ENCODE measurements at places on chromosomes 11 and 22.
A peak's percentile ranks its signal among the peaks of the same experiment; 100 is the strongest.

- peak; percentile 44 for DNase-seq
These were observed 35.4 kb upstream of the FLI1 start for GRCh38 chr11:128658502-128658901.

- DNase-seq: no peak
These were observed 445.6 kb downstream of the TBC1D22A start for GRCh38 chr22:47207846-47208554.

GRCh38 chr11:111097191-111097590, 148.3 kb upstream of the POU2AF2 start:
- peak; percentile 39 for DNase-seq

DNA sequence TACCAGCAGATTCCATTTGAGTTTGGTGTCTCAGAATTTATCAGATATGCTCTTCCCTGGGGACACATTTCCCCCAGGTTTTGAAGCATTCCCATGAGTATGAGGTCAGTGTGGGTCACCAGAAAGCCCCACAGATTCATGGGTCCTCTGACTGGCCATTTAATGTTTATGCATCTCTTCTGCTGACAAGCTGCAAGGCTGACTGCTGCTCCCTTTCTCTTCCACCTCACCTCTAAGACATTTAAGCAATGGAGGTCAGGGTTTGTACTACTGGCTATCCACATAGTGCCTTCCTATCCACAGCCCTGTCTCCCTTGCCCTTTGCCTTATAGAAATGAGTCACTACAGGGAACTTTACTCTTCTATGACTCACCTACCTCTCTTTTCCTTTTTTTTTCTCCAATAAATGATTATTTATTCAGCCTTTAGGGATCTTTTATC, 106.0 kb upstream of the TIMP3 start:
- DNase-seq: no peak

- no peak for DNase-seq
These were observed 144.0 kb downstream of the SPON1 start for GRCh38 chr11:14106303-14107049.

DNA sequence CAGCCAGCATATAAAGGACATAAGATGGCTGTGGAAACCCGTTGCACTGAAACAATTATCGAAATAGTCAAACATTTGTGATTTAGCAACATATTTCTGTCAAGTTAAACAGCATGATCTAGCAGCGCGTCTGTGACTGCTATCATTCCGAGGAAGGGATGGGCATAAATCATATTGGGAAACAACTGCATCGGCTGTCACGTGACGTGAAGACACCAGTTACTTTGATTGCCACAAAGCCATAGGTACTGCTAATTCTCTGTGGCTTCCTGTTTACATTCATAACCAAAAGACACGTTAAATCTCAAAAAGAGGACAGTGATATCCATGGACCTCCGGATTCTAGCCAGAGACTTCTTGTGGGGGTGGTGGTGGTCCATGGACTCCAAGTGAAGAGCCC, 87.8 kb downstream of the CACNA1I start:
- DNase-seq: peak; percentile 61

DNA sequence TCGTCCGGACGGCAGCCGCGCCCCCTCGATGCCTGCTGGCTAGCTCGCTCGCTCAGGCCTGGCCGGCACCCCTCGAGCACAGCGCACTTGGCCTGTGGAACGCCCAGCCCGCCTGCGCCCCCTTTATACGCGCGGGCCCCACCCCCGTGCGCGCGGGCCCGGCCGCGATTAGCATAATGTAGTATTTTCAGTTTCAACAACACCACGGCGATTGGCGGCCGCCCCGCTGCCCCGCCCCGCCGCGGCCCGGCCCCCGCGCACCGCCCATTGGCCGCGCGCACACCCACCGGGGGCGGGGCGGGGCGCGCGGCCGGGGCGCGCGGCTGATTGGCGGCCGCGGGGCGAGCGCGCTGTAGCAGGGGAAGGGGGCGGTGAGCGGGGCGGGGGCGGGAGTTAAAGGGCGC, at the start of gene CDKN1C:
Gene CDKN1C, minus strand, starts transcription at position 98 of the 404 bp plus-strand sequence. CDS start 319 bp downstream, outside the sequence.
- DNase-seq: peak; percentile 86

GRCh38 chr11:30583476-30584280, 2.5 kb downstream of the MPPED2 start:
- DNase-seq: no peak

- no peak for DNase-seq
These were observed 55.2 kb downstream of the SC5D start for GRCh38 chr11:121347813-121348212.

DNA sequence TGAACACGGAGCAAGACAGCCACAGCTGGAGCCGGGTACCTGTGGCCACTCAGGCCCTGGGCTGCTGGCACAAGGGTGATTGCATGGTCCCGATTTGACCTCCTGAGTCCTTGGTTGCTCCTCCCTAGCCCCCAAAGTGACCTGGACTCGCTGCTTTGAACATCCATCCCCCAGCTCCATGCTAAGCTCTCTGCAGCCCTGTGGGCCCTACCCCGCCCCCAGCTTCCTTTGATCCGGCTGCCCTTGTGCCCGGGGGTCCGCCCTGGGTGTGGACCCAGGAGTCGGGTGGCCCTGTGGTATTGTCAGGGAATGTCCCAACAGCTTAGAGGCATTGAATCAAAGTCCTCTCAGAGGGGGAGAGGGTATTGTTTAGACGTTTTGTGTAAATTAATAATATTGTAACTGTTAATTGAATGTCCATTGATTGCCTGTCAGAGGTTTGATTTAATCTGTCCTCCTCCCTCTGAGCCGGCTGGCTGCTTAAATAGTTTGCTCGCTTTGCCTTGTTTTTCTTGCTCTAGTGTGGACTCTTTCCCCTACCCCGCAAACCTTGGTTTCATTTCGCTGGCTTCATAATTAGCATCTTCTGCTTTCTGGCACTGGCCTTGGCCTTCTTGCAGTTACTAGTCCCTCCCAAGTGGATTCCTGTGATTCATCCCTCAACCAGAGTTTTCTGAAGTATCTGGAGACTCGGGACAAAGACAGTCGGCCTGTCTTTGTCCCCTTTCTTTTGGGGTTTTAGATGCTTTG, 20.7 kb downstream of the GRIK4 start:
- no peak for DNase-seq

GRCh38 chr11:67416416-67417335, 1.2 kb downstream of the CARNS1 start:
- DNase-seq: peak; percentile 87

DNA sequence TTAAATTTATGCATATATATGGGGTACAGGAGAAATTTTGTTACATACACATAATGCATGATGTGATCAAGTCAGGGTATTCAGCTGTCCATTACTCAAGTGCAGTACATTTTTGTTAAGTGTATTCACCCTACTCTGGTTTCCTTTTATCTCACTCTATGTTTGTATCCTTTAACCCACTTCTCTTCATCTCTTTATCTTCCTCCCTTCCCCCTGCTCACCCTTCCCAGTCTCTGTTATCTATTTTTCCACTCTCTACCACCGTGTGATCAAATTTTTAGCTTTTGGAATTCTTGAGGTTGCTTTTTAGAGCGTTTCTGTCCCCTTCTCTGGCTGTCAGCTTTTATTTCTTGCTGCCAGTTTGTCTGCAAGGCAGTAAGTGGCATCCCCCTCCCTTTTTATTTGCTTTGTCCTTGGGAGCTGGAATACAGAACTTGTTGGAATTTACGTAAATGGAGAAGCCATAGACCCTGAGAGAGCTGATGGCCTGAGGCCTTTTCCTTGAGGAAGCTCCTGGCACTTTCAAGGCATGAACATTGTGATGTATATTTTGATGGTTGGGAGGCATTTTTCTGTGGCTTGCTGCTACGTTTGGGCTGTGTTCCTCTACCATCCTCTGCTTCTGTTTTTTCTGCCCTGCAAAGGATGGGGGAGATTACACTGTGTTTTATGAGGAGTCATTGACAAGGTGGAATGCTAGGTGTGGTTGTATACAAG, 148.6 kb downstream of the LDLRAD3 start:
- peak; percentile 61 for DNase-seq

- no peak for DNase-seq
These were observed 10.0 kb downstream of the DIXDC1 start for GRCh38 chr11:111947143-111947542.

DNA sequence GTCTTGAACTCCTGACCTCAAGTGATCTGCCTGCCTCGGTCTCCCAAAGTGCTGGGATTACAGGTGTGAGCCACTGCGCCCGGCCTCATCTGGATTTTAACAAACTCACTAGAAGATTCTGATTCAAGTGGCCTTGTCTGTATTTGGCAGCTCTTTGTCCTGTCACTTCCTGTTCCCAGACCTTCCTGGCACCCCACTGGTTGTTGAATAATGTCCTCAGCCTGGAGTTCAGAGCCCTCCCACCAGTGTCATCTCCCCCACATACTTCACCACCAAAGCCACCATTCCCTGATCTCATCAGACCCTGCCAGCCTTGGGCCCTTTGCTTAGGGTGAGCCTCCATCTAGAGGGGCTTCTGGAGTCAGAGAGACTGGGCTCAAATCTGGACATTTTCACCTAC, 3.3 kb downstream of the PELI3 start:
- DNase-seq: no peak

GRCh38 chr11:129951201-129951865, 51.3 kb downstream of the PRDM10 start:
- DNase-seq: peak; percentile 30

GRCh38 chr11:28488336-28488735, 380.1 kb downstream of the METTL15 start:
- no peak for DNase-seq

GRCh38 chr22:45768490-45768889, 96.9 kb downstream of the ATXN10 start:
- no peak for DNase-seq

DNA sequence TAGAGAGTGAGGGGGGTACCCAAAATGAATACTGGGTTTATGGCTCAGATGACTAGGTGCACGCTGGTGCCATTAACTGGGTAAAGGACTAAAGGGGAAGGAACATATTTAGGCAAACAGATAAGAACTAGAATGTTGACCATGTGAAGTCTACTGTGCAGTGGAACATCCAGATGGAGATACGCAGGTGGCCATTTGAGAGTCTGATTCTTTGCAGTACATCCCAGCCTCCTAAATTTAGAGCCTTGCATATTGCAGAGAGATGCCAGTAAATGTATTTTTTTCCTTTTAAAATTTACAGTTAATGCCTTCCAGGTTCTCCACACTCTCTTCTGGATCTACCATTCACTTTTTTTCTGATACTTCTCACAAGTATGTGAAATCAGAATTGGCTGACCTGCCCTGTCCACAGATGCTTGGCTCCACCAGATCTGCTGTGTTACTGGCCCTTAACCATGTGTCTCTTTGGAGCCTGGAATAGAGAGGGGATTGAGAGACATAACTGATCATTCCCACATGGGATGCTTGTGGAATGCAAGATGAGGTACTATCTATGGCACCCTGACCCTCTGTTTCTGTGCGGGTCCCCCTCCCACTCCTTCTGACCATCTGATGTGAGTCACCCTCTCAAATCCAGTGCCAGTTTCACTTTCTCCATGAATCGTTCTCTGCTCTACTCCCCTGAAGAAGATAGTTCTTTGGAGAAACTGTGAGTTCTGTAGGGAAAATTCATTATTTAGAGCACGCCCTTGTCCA, 77.0 kb upstream of the NCAM1 start:
- DNase-seq: no peak

- DNase-seq: no peak
These were observed 31.1 kb upstream of the DDI1 start for GRCh38 chr11:104005234-104005855.

GRCh38 chr11:33618956-33619355, 81.7 kb downstream of the C11orf91 start:
- no peak for DNase-seq

- DNase-seq: no peak
These were observed 99.9 kb upstream of the TBCEL start for GRCh38 chr11:120923866-120924508.

DNA sequence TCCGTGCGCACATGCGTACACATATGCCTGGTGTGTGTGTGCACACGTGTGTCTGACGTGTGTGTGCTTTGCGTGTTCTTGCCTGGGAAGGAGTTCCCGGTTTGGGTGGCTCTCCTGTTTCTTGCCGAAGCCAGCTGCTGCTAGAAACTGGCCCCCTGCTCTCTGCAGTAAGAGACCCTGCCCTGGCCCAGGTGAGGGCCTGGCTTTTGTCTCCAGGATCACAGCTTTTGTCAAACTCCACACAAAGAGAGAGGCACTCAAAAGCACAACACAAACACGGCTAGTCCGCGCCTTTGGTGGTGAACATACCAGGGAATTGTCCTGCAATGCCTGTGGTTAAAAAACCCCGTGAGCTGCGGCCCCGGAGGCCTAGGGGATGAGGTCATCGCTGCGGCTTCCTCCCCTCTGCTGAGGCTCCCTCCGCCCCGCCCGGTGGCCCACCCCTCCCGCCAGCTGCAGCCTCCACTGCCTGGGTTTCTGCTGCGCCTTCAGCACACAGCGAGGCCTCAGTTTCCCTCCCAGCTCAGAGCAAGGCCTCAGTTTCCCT, 88.9 kb downstream of the KCNQ1 start:
- DNase-seq: peak; percentile 84

DNA sequence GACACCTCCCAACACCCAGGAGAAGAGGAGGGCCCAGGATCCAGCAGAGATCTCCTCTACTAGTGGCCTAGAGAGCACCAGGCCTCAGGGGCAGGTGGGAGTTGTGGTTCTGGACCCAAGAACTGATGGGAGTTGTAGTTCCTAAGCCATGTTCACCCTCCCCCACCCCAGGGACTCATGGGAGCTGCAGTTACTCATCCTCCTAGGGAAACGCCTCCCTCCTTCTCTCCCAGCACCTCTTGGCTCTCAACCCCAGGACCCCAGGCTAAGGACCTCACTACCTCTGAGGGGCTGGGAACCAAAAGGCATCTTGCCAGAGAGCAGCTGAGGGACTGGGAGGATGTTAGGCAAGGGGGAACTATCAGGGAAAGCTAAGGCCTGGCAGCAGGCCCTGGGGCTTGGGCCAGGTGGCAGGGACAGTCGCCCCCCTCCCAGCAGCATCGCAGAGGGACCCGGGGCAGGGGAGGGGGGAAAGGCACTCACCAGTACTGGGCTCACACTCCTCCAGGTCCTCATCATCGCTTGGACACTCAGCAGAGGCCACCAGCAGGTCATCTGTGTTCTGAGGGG, 28.9 kb downstream of the SLC22A12 start:
- peak; percentile 55 for DNase-seq

DNA sequence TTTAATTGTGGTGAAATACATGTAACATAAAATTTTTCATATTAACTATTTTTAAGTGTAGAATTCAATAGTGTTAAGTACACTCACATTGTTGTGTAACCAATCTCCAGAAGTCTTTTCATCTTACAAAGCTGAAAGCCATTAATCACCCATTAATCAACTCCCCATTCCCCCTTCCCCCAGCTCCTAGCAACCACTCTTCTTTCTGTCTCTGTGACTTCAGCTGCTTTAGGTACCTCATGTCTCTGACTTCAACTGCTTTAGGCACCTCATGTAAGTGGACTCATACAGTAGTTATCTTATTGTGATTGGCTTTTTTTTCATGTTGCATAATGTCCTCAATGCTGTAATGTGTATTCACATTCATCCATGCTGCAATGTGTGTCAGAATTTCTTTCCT, 150.8 kb upstream of the NTM start:
- no peak for DNase-seq
